AG08396 (cell line): ENCODE measurements at places on chromosomes 4 and X.

DNA sequence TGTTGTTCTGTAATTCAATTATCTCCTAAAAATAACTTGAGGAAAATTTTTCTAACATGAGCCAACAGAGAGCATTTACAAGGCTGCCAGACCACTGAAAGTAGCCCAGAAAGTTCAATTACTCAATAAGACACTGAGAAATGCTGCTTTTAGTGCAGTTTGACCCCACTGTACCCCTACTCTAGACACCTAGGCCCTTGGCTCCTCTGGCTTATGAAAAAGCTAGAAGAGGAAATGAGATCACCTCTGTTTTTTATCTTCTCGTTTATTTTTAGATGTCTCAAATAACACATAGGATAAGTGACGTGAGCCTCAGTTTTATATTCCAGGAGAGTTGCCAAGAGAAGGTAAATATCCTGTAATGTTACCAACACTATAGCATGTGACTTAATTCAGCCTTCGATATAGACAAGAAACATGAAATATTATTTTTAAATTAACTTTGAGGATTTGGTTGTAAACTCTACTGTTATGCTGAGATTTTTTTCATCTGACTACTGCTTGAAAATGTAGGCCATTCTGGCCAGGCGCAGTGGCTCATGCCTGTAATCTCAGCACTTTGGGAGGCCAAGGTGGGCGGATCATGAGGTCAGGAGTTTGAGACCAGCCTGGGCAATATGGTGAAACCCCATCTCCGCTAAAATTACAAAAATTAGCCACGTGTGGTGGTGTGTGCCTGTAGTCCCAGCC, 24.4 kb downstream of the TNIP3 start:
- no peak for DNase-seq

- DNase-seq = no peak
Measured at GRCh38 chr4:46649390-46649789, 259.5 kb upstream of the GABRA2 start.

DNA sequence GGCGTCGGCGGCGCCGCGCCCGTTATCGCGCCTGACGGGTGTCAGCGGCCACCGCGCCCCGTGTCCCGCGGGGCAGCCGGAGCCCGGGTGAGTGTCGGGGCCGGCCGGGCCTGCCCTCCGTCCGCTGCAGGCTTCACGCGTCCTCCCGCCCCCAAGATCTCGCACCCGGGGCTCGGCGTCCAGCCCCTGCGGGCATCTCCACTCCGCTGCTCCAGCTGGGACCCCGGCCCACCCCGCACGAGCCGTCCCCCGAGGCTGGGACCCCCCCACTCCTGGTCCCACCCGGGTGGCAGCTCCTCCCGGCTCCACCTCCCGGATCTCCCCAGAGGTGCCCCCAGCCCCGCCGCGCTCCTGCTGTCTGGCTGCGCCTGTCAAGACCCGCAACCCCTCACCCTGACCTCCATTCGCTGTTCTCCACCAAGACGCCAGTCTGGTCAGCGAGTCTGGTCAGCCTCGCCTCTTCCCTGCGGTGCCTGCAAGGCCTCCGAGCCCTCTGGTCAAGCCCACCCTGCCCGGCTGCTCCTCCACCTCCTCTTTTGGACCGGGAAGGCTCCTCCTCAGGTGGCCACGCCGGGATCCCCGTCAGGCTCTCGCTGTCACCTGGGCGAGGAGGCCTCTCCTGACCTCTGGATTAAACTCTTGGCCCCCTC, 66.0 kb upstream of the NKX1-1 start:
- DNase-seq = no peak

- no peak for DNase-seq
Measured at GRCh38 chrX:100477958-100478357, 67.9 kb upstream of the PCDH19 start.

GRCh38 chrX:123330229-123330942, 146.3 kb downstream of the GRIA3 start:
- no peak for DNase-seq

DNA sequence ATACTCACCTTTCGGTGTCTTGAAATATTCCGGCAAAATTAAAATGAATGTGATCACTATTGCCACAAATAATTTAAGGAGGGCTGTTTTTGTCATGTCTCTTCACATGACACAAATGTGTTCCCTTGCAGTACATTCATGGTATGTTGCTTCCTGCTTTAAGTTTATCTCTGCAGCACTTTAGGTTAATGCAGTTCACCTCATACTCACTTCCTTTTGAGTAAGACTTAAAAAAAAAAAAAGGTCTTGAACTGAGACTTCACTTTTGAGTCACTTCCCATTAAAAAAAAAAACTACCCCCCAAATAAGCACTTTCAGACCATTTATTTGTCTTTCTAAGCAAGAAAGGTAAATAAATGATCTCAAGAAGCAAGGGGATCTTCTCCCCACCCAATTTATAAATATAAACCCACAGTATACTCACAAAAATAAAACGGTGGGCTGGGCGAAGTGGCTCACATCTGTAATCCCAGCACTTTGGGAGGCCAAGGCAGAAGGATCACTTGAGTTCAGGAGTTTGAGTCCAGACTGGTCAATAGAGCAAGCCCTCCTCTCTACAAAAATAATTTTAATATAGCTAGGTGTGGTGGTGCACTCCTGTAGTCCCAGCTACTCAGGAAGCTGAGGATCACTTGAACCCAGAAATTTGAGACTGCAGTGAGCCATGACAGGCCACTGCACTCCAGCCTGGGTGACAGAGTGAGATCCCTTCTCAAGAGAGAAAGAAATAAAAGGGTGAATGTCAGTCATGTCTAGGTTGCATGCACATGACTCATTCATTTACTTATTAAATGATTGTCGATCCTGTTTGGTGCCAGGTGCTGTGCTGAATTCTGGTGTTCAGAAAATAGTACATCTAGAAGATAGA, at the start of gene TMEM156:
TMEM156 (minus strand) TSS at position 192 of the 868 bp plus-strand sequence; CDS start at position 96, 96 bp downstream.
- no peak for DNase-seq

GRCh38 chr4:85495621-85496020, 20.7 kb downstream of the ARHGAP24 start:
- DNase-seq = no peak

- no peak for DNase-seq
Measured at GRCh38 chr4:159592898-159593556, 490.1 kb downstream of the RAPGEF2 start.

- DNase-seq = no peak
Measured at GRCh38 chr4:57490520-57491255, 380.5 kb upstream of the IGFBP7 start.

DNA sequence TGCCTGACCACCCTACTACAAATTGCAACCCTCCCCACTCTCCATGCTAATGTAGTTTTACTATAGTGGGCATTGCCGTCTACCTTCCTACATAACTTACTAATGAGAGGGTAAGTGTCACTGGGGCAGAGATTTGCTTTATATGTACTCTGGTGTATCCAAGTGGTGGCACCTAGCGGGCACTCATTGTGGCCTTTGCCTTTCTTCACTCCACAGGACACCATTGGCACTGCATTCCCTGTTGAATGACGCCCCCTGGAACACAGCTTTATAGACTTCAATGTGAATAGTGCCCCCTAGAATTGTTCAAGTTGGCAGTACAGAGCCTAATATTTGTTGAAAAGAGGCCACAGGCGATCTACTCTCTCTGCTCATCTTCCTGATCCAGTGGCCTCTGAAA, 215.8 kb downstream of the MID1IP1 start:
- DNase-seq = no peak

DNA sequence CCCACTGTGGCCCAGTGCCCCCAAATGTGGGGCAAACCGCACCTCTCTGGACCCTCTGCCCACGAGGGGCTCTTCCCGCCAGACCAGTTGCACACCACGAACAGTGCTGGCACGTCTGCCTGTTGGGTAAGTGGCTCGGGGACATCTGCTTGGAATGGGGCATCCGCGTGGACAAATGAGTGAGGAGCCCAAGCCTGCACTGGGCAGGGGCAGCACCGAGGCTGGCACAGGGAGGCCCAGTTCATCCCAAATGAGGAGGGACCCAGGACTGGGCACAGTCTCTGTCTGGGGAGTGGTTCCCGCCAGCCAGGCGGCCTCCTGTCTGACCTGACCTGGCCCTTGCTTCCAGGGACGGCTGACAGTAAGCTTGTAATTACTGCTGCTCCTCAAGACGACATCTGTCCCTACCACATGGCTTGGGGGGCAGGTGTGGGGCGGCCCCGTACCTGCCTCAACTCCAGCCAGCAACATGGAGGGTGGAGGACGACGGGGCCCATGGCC, 3.2 kb downstream of the SPON2 start:
- DNase-seq = no peak

DNA sequence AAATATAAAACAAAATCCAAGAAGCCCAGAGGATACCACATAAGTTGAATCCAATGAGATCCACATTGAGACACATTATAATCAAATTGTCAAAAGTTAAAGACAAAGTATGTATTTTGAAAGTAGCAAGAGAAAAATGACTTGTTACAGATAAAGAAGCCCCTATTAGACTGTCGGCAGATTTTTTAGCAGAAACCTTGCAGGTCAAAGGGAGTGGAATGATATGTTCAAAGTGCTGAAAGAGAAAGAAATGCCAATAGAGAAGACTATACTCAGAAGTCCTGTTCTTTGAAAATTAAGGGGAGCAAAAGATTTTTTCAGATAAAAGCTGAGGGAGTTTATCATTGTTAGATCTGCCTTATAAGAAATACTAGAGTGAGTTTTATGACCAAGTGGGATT, 148.9 kb upstream of the EPHA5 start:
- no peak for DNase-seq

- no peak for DNase-seq
Measured at GRCh38 chr4:176676901-176677300, 115.8 kb downstream of the VEGFC start.

GRCh38 chr4:3399277-3400194, 42.2 kb upstream of the HGFAC start:
- DNase-seq = no peak
